G401 (cell line): ENCODE measurements at places on chromosomes 5 and 9. TPM values are rescaled to one million over a fixed set of nuclear protein-coding genes. Genes with fewer than 3 reads are reported as not detected.

GRCh38 chr9:128911529-128912035 lies 9.2 kb upstream of the PHYHD1 start:
- no peak for DNase-seq

GRCh38 chr5:17761326-17761725 lies 127.1 kb downstream of the TAF11L14 start:
- no peak for DNase-seq

GRCh38 chr9:105908069-105908468 lies 213.7 kb downstream of the TMEM38B start:
- no peak for DNase-seq

DNA sequence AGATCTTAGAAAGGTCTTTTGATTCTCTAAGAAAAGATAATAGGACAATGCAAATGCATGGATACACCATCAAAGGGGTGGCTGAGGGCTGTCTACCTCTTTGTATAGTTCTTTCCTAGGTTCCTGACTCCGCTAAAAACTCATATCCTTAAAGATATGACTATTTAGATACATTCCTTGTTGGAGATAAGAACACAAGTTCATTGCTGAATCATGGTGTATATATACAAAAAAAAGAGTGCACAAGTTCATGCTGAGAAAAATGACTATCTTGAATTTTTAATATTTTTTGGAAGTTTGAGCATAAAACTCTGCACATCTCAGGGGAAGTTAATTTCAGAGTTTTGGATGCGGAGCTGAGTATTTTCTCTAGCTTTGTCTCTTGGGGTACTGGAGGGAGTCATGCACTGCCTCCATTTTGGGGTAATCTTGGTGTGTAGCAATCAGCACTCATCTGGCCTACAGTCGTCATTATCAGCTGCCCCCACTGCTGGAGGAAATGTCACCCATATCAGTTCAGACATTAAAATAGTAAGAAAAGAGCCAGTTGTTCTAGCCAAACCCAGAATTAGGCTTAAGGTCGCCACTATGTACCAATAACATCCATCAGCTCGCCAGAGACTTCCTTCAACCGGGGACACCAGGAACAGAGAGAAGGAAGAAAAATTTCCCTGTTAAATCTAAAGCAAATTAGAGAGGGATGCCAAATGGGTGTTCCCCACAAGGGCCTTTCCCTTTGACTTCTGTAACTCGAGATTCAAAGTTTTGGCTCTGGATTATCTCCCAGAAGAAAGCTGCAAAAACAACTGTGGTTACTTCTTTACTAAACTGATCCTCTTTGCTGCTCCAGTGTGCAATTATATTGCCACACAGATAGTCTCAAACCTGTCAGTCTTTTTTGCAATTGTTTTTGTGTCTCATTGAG lies 49.0 kb downstream of the PTTG1 start:
- DNase-seq: no peak

The FPGS gene
- 164 and 188 TPM in 2 replicates for total RNA-seq

GRCh38 chr5:107321906-107322305 lies 348.8 kb downstream of the EFNA5 start:
- DNase-seq: no peak

DNA sequence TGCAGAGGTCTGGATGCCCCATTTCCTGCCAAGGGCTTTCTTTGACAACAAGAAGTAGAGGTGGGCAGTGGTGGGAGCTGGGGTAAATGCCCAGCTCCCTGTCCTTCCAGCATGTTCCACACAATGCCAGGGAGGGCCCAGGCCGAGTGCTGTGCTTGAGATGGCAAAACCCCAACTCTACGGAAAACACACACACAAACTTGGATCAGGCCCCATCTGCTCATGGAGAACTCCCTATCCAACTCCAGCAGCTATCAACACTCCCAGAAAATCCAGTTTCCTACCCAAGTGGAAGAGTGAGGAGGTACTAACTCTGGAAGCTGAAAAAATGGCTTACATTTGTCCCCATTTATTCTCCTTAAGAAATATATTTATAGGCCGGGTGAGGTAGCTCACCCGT lies 61.1 kb upstream of the FUBP3 start:
- no peak for DNase-seq

The EFNA5 gene
- total RNA-seq: 0.54 and 0.98 TPM in 2 replicates

GRCh38 chr5:150270541-150271295 lies 18.9 kb downstream of the CAMK2A start:
- no peak for DNase-seq

The SLC27A6 gene
- total RNA-seq: not detected in 2 replicates

The GABRG2 gene
- not detected in 2 replicates for total RNA-seq

- DNase-seq: no peak
Observed at GRCh38 chr9:85192750-85193149, 523.2 kb downstream of the NTRK2 start.

The UBE2QL1 gene
- total RNA-seq: not detected in 2 replicates

- no peak for DNase-seq
Observed at GRCh38 chr9:78031444-78031892, at the start of gene GNAQ. TSS of gene GNAQ (minus strand) at chr9:78031811. CDS start at chr9:78031235, 576 bp downstream.

The HMGCS1 gene
- 26.0 and 47.1 TPM in 2 replicates for total RNA-seq

The CCDC180 gene
- total RNA-seq: 2.4 and 6.2 TPM in 2 replicates

The PCDHA13 gene
- 0.54 and 0.86 TPM in 2 replicates for total RNA-seq

DNA sequence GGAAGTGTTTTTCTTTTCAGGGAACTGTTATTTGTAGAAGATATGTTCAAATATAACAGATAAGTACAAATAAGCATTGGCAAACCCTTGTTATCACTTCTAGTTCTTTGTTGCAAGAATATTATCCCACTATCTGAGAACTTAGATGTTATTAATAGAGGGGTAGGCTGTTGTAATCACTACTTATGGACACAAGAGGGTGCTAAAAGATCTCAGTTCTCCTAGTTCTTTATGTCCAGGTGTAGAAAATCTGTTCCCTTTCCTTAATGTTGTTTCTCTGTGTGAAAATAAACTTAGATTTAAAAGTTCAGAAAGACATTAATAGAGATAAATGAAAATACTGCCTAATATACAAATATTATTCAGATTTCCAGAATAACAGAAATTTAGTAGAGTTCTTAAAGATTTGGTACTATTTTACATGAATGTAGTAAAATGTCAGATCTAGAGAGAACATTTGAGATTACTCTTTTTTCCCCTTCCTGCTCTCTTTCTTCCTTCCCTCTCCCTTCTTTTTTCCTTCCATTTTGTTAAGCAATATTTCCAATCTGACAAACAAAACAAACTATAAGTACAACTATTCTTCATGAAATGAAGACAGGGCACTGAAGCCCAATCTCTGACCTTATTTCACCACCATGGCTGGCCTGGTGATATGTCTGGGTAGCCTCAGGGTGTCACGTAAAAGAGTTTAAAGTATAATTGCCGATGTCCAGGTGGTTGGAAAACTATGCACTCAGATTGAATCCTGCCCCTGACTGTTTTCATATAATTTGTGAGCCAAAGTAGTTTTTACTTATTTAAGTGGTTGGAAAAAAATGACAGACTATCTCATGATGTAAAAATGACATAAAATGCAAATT lies 43.6 kb upstream of the C5orf46 start:
- DNase-seq: peak; percentile 48

DNA sequence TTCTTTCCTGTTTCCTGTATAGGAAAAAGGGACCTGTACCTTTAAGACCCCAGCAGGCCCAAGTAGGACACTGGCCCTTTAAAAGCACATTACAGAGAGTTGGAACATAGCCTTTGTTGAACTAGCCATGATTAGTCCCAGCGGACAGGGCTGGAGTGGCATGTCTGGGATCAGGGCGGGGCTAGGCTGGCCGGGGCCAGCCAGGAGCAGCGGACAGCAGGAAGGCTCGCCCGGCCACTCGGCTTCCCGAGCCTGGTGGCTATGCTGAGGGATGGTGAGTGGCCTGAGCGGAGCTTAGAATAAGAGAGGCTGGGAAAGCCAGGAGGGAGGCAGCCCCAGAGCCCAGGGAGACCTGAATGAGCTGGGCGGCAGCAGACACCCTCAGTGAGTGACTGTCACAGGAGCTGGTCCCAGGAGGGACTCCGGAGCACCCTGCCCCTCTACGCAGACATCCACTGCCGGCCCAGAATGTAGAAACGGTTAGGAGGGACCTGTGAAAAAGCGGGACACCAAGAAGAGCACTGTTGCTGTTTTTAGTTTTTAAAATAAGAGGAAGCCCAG lies 92.1 kb downstream of the DAB2IP start:
- peak; percentile 93 for DNase-seq

The NR2F1-AS1 gene
- total RNA-seq: 20.8 and 23.0 TPM in 2 replicates

The SYK gene
- not detected in 2 replicates for total RNA-seq

DNA sequence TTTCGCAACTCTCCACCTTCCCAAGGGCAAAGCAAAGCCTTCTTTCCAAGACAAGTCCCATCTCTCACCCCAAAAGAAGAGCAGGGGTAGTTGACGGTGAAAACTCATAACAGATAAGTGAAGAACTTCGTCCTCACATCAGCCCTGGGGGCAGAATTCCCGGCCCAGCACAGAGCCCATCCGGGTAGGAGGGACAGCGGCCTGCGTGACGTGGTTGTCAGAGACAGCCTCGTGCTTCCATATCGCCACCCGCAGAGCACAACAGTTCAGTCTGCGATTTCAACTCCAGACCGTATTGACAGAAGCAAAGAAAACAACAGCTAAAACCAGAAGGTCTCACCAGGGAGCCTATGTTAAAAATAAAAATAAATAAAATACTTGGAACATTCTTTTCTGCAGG lies 273.2 kb downstream of the SYK start:
- no peak for DNase-seq

The GRIA1 gene
- not detected in 2 replicates for total RNA-seq

The PAX5 gene
- total RNA-seq: not detected in 2 replicates

- DNase-seq: no peak
Observed at GRCh38 chr9:22452415-22453010, 5.9 kb downstream of the DMRTA1 start.

DNA sequence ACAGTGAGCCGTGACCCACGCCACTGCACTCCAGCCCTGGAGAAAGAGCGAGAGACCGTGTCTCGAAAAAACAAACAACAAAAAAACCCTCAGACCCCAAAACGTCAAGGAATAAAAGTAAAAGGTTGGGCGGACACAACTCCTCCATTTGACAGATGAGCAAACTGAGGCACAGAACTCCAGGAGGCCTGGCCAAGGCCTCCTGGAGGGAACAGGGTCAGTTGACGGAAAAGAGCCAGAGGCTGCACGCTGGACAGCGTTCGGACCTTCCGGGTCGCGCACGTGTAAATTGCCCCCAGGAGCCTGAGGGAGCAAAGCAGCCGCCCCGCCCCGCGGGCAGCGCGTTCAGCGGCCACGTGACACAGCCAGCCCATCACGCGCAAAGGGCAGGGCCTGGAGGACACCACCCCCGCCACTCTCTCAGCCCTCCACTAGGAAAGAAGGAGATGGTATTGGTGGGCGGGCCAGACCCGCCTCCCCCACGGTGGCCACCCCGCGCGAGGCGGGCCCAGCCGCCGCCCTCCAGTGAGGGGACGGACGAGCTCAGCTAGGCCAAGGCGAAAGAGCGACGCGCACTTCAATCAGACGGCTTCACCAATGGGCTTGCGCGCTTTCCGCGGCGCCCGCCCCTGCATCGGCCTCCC lies 81.5 kb downstream of the PTPDC1 start:
- DNase-seq: peak; percentile 99

GRCh38 chr5:33997331-33997983 lies 10.4 kb downstream of the AMACR start:
- peak; percentile 93 for DNase-seq

The MELK gene
- 42.6 and 70.6 TPM in 2 replicates for total RNA-seq

DNA sequence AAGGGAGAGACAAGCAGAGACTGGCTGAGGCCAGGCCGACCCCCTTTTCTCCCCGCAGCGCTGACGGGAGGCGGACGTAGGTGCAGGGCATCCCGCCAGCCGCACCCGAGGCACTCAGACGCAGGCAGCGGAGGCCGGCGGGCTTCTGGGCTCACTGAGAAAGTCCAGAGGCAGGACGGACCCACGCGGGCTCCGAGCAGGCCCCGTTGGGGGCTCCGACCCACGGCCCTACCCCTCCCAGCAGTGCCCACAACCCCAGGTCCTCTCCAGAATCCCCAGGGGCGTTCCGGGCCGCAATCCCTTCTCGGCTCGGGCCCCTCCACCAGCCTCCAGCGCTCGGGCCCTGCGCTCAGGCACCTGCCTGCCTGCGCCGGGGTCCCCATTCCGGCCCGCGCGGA lies 543 bp downstream of the MTMR12 start:
- DNase-seq: peak; percentile 38

- DNase-seq: no peak
Observed at GRCh38 chr5:132052520-132052919, 7.9 kb upstream of the IL3 start.

- DNase-seq: no peak
Observed at GRCh38 chr5:159533197-159533596, 202.9 kb upstream of the IL12B start.

The TLE1 gene
- 9.0 and 13.6 TPM in 2 replicates for total RNA-seq

The TERT gene
- 0.85 and 1.5 TPM in 2 replicates for total RNA-seq

DNA sequence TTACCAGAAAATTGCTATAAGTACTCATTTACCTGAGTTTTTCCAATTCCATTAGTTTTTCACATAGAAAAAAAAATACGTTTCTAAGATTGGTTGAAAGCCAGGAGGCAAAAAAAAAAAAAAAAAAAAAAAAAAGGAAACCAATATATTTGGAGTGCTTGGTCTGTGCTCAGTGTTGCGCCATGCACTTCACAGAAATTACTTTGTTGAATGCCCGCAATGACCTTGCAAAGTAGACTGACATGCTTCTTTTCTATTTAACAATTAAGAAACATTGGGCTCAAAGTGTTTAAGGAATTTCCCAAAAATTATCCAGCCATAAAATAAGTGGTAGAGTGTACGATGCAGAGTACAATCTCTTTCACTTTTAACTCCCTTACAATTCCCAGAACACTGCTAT lies 65.2 kb upstream of the PAPPA start:
- no peak for DNase-seq

GRCh38 chr5:124718380-124718789 lies 28.1 kb downstream of the ZNF608 start:
- DNase-seq: peak; percentile 84

DNA sequence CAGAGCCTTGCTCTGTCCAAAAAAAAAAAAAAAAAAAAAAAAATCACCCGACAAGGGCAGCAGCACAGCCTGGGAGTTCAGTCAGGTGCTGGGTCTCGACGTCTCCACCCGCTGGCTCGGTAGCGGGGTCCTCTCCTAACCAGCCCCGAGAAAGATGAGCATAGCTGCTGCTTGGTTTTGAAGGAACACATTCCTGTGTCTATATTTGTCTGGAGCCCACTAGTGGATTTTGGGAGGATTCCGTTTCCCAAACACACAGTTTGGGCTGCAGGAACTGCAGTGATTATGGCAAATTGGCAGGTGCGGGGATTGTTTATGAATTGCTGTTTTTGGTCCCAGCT lies 1.2 kb downstream of the OTULINL start:
- peak; percentile 67 for DNase-seq

GRCh38 chr5:134426361-134426760 lies 14.7 kb upstream of the CDKN2AIPNL start:
- no peak for DNase-seq

- no peak for DNase-seq
Observed at GRCh38 chr5:171757853-171758535, 27.6 kb upstream of the SMIM23 start.

- no peak for DNase-seq
Observed at GRCh38 chr9:73022353-73022752, 69.5 kb upstream of the ALDH1A1 start.

GRCh38 chr9:304106-304505 lies 89.4 kb downstream of the DOCK8 start:
- DNase-seq: no peak

The SPDL1 gene
- total RNA-seq: 11.0 and 16.4 TPM in 2 replicates
